CD4-positive, alpha-beta T cell treated with Interleukin-12 subunit alpha and Interleukin-12 subunit beta, for 1 hour (primary cell): ENCODE measurements at places on chromosomes 1 and 21.

GRCh38 chr1:5701642-5702041, 290.6 kb downstream of the NPHP4 start:
- no peak for DNase-seq

- DNase-seq, result no peak
Observed at GRCh38 chr1:197008861-197009260, 31.5 kb downstream of the CFHR5 start.

DNA sequence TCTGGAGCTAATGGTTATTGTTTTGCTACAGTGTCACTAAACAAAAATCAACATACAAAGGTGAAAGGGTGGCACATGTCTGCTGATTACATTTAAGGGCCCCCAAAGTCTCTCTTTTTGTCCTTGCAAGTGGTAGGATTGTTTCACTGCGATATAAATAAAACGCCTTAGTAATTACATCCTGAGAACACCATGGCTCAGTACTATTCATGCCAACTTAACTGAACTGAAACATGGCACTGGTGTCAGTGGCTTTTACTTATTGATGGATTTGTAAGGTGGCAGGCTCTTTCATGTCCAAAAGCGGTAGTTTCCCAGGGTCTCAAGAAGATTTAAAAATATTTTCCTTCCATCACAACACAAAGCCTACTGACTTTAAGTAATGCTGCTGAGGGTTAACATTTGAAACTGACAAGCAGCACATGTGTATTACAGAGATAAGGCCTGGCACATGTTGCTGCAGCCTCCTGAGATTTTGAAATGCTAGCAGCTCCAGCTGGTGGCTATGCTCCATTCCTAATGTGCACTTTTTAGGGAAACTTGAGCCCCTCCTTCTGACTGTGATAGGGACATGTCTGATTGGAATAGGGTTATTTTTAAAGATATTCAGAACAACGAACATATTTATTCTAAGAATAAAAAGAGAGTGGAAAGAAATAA, 86.8 kb downstream of the ATP1B1 start:
- no peak for DNase-seq

- DNase-seq, result peak; percentile 69
Observed at GRCh38 chr1:42957880-42958487, 684 bp downstream of the SLC2A1 start.

- no peak for DNase-seq
Observed at GRCh38 chr21:38916214-38916964, 110.7 kb downstream of the ETS2 start.

DNA sequence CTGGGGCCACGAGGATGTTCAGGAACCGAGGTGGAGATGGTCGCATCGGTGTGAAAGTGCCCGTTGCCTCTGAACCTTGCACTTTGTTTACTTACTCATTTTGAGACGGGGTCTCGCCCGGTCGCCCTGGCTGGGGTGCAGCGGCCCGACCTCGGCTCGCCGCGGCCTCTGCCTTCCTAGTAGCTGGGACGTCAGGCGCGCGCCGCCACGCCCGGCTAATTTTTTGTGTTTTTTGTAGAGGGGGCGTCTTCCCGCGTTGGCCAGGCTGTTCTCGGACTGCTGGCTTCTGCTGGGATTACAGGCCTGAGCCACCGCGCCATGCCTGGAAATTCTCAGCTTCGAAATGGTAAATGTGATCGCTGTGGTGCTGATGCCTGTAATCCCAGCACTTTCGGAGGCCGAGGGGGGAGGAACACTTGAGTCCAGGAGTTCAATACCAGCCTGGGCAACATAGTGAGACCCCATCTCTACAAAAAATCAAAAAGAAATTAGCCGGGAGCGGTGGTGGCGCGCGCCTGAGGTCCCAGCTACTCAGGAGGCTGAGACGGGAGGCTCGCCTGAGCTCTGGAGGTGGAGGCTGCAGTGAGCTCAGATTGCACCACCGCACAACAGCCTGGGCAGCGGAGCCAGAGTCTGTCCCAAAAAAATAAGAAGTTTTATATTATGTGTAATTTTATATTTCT, 684 bp upstream of the MRPL20 start:
- peak; percentile 30 for DNase-seq

DNA sequence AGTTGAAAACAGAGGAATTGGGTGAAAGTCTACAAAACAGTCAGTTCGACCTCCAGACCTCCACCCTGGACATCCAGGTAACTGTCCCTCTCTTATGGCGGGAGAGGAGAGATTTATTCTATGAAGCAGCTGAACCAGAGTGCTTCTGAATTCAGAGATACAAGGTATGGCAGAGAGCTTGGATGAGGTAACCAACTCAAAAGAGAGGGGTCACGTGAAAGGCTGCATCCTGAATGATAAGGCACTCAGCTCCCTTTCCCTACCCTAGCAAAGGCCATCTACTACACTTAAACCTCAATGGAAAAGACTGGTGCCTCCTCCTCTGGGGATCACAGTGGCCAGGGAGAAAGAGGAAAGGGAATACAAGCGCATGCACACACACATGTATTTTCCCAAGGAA, 88.4 kb upstream of the KCNA3 start:
- no peak for DNase-seq

GRCh38 chr1:20883766-20884165, 96.7 kb upstream of the HP1BP3 start:
- no peak for DNase-seq

- DNase-seq, result no peak
Observed at GRCh38 chr1:61337981-61338848, 255.9 kb downstream of the NFIA start.

DNA sequence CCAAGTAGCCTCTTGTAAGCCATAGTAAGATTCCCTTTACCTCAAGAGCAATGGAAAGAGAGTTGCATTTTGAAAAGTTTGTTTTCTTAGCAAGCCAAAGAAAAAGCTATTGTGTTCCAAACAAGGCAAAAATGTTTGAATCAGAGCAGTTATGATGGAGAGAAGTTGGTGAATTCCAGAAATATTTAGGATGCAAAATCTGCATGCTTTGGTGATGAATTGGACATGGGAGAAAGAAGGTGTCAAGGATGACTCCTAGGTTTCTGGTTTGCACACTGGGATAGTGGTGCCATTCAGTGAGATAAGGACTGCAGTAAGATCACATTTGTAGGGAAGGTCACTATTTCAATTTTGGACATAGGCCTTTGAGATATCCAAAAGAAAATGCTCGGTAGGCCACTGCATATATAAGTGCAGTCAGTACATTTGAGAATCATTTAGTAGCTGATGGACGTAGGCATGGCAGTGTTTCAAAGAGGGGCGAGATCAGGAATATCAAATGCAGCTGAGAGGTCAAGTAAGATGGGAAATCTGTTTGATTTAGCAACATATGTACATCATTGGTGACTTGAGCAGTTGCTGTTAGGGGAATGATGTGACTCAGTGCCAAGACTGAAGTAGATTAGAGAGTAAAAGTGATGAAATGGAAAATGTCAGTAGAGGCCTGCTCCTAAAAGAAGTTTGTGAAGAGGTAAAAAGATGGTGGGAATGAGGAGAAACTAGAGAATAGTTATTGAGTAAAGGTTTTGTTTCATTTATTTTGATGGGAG, 33.9 kb upstream of the GPR25 start:
- no peak for DNase-seq

DNA sequence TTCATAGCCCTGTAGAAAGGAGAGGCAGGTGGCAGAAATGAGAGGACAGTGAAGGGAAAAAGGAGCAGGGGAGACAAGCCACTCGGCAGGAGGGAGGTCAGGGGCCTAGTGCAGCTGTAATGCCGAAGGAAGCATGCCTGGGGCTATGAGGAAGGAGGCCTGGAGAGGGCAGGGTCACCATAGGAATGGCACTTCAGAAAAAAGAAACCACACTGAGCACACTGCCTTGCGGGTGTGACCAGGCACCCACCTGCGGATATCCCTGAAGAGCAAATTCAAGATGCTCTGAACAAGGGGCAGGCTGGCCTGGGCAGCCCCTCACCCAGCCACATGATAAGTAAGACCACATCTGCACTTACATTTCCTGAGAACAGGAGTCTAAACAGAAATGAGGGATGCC, 104.7 kb downstream of the JAK1 start:
- DNase-seq, result no peak

DNA sequence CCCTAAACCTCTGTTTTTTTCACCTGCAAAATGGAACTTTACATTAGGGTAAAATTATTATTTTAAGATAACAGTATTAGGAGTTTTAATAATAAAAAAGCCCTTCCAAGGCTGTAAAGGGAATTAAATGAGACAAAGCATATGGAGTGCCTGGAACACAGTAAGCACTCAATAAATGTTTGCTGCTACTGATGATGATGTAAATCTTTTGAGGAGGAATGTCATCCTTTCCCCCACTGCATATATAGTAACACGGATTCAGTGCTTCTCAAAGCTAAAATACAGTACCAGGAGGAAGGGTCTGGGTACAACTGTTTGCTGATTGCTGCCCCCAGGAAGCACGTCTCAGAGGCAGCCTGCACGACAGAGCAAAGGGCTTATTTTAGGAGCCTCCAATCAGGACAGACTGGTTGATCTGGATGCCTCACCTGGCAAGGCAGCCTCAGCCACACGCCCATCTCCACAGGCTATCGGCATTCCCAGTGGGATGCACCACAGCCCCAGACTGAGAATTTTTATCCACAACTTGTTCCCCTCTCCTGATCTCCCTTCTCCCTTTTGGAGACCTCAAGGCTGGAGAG, 64.4 kb downstream of the GADD45A start:
- DNase-seq, result no peak

DNA sequence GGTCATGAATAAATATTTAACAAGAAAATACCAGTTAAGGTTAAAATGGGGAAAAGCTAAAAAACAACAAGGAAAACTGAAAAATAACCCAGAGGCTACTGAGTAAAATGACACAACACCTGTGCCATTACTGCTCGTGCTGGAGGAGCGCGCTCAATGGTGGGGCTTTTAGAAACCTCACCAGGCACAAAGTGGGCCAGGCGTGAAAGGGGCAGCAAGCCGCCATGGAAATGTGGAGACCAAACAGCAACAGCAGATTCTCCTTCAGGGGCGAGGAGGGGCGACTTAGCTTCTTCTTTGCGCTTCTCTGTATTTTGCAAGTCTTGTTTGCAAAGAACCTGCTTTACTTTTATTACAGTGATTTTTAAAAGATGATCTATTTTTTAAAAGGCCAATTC, 18.9 kb upstream of the SPATC1L start:
- no peak for DNase-seq

DNA sequence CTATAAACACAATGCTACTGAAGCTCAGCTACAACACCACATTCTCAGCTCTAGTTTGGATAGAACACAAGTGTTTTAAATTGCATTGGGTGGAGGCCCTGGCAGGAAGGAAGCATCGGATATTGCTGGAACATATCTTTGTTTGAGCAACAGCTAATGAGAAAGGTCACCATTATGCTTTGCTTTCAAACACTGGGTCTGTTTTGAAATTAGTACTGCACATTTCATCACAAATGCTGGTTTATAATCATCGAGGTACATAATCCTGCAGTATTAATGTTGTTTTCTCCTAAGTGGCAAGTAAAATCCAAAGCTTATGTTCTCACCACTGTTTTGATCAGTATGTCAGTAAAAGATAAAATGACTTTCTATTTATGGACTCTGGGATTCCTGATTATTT, 61.5 kb upstream of the ARHGAP29 start:
- DNase-seq, result no peak

- no peak for DNase-seq
Observed at GRCh38 chr1:181985936-181986906, 75.3 kb downstream of the ZNF648 start.

DNA sequence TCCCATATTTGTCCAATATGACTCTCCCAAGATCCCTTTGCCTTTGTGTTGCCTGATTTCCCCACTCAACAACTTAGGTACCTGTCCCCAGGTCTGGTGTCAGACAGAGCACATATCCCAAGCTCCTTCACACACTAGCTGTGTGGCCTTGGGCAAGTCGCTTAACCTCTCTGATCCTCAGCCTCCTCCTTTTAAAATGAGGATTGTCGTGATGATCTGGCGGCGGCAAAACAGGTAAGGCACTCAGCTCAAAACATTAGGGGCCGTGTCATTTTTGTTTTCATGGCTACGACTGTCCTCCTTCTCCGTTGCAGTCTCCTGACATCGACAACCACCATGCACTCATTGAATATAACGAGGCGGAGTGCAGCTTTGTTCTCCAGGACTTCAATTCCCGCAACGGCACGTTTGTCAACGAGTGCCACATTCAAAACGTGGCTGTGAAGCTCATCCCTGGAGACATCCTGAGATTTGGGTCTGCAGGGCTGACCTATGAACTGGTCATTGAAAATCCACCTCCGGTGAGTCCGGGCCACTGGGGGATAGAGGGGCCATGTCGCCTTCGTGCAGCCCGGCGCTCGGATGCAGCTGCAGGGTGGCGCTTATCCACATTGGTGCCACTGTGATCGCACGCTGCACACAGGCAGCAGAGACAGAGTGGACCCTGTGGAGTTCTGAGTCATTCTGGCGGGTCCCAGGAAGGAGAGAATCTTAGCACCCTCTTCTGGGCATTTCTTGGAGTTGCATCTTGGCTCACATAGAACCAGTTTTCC, 25.2 kb downstream of the FHAD1 start:
- DNase-seq, result peak; percentile 29

GRCh38 chr1:162026881-162027280, 3.2 kb upstream of the OLFML2B start:
- no peak for DNase-seq

- DNase-seq, result no peak
Observed at GRCh38 chr1:201539561-201540431, 869 bp downstream of the NAV1 start.

DNA sequence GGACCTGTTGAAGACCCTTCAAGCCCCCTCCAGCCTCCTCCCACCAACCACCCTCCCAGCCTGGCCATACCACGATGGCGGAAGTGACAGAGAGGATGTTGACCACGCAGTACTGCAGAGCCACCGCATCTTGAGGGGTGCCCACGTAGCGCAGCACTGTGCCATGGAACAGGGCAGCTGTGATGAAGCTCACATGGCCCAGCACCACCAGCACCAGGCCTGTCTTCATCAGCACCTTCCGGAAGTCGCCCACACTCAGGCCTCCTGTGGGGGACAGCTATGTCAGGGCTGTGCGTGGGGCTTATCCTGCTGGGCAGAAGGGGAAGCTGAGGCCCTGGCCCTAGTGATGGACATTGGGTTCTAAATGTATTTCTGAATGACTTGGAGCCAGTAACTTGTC, 3.1 kb downstream of the TMEM54 start:
- no peak for DNase-seq

DNA sequence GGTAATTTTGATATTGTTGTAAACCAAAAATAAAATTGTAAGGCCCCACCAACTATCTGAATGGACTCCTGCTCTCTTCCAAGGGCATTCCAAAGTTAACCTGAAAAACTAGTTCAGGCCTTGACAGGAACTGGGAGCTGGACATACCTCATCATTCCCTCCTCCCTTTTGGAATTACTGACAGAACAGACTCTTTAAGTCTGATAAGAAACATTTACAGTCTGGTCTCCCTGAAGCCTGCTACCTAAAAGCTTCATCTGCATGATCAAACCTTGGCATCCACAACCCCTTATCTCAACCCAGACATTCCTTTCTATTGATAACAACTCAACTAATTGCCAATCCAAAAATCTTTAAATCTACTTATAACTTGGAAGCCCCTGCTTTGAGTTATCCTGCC, 123.8 kb downstream of the TLR5 start:
- no peak for DNase-seq
